COR-L47 (cell line): ENCODE measurements at places on chromosomes 1 and 21.

- no peak for DNase-seq
These were observed 23.4 kb upstream of the TARDBP start for GRCh38 chr1:10989095-10989494.

DNA sequence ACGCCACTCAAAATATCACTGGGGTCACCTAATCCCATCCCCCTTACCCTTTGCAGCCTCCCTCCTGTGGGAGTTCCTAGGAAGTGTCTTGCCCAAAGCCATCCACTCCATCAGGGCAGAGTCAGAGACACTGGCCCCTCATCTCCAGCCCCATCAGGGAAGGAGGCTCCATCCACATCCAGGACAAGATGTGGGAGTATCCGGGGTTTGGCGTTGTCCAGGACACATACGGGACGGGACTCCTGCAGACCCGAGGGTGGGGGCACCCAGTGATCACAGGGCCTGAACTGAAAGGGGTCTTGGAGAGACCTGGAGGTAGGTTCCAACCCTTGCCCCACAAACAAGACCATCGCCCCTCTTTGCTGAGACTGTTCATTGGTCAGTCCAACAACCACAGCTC is 348.2 kb downstream of the MATN1 start:
- no peak for DNase-seq

DNA sequence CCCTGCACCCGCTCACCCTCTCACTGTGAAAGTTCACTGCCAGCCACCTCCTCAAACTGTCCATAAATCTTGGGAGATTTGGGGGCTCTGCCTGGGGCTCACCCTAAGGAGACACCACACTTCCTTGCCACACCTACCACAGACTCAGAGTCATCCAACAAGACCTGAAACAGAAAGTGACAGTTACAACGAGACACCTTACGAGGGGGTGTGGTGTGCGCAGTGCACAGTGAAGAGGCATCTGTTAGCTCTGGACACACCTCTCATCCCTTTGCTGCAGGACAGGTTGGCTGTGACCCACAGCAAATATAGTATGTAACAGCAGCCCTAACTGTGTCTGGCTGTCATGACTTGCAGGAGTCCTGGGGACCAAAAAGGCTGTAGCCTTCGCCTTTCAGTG is 190.2 kb downstream of the NR5A2 start:
- no peak for DNase-seq

DNA sequence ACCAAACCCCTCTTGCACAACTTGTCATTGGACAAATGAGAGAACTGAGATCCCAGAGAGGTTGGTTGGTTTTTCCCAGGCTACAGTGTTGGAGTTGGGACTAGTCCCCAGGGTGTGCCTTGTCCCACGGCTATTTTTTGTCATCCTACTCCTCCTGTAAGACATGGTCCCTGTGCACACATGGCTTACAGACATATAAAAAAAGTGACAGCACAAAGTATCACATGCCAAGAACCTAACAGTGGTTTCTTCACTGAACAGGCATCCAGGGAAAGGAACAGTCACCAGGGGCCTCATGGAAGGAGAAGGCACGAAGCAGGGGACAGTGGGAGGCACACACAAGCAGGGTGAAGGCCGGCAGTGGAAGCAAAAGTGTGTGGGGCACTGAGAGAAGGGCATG is 36.5 kb downstream of the SERBP1 start:
- DNase-seq: no peak

GRCh38 chr1:25356441-25356840 is 18.3 kb downstream of the TMEM50A start:
- DNase-seq: no peak

DNA sequence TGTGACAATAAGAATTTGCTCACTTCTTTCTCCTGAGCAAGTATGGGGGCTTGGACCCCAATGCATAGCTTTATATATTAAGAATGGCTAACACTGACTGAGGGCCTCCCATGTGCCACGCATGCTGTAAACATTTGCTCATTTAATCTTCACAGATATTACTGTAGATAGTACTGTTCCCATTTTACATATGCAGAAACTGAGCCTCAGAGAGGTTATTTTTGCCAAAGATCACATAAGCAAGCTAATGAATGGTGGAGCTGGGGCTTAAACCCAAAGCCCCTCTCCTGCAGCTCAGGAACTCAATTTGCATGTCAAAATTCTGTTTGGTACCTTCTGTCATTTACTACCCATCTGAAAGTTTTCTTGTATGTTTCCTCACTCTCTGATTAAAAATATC is 163.5 kb upstream of the NFIA start:
- DNase-seq: no peak

DNA sequence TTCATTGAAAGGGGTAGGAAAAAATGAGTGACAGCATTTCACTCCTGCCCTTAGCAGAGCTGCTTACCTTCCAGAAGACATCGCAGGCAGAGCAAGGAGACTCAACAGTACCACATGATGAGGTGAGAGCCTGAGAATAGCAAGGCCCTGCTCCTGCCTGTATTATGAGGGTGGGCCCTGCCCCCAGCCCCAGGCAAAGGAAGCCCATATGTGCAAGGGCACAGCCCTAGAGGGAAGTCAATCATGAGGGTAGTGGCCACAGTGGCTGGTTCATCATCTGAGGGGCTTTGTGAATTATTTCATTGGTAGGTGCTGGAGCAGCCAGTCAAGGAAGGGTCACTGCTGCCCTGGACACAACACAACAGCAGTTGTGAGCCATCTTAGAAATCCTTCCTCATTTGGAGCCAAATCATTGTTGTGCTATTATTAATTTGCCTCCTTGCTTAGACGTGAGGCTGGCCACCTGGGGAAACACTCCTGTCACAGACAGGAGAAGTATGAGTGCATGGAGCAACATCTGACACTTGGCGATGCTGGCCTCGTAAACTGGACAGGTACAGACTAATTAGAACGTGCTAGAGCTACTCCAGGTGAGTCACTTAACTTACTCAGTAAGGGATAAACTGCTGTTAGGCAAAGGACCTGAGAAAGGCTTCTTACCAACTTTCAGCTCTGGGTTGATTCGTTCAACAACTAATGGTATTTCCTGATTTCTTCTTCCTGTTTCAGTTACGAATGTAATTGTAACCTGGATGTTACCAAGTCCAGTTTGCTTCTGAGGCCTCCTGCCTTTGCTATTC is 22.7 kb upstream of the ACBD6 start:
- DNase-seq: no peak

DNA sequence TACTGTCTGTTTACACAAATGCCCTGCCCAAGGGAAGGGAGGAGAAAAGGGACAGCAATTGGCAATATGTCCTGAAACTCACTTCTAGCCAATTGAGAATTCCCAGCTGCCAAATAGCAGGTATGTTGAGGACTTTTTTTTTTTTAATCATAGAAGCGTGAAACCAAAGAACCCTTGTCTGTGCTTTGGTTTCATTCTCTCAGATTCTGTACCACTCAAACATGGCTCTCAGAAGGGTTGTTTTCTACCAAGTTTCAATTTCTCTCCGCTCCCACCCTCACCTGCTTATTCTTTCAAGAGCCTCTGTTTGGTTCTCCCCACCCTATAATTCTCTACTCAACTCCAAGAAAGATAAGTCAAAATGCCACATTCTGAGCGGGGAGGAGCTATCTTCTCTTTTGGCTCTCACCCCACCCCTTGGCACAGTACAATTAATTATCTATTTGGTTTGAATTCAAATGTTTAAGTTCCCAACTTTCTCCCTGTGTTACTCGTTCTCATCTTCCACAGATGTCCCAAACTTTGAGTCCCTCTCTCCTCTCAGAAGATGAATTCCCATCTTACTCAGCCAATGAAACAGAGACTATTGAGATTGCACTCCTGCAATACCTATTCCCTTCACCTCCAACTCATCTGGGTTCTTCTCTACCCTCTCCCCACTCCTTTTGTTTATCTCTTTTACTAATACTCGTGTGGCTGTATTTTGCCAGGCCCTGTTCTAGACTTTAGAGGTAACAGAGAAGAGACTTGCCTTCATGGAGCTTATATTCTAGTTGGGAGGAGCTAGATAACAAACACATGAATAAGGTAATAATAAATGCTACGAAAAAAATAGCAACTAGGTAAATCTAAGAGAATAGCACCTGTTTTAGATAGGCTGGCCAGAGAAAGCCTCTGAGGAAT is 3.9 kb upstream of the TP53BP2 start:
- DNase-seq: no peak

- peak; percentile 87 for DNase-seq
These were observed 3.3 kb upstream of the FCRL6 start for GRCh38 chr1:159798893-159799292.

DNA sequence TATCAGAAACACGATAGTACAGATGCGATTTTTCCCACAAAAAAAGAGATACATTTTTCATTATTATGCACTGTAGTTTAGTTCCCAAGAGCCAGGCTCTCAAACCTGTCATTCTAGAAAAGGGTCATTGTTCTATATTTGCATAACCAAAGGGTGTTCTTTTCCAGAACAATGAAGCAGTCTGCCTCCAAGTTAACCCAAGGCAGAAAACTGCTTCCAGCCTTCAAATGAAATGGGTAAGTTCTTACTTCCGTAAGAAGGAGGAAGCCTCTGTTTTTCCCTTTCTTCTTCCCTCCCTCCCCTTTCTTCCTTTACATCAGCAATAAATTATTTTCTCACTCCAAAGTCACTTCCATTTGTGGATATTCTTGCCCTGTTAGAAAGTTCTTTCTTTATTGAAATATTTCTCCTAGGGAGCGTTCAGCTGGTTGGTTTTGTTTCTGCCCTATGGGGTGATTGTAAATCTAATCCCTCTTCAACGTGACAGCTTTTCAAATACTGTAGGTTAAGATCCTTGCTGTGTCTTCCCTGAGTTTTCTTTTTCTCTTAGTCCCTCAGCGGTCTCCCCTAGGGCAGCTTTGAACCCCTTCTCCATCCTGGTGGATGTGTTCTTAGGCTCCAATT is 77.3 kb upstream of the PTGFRN start:
- DNase-seq: no peak

DNA sequence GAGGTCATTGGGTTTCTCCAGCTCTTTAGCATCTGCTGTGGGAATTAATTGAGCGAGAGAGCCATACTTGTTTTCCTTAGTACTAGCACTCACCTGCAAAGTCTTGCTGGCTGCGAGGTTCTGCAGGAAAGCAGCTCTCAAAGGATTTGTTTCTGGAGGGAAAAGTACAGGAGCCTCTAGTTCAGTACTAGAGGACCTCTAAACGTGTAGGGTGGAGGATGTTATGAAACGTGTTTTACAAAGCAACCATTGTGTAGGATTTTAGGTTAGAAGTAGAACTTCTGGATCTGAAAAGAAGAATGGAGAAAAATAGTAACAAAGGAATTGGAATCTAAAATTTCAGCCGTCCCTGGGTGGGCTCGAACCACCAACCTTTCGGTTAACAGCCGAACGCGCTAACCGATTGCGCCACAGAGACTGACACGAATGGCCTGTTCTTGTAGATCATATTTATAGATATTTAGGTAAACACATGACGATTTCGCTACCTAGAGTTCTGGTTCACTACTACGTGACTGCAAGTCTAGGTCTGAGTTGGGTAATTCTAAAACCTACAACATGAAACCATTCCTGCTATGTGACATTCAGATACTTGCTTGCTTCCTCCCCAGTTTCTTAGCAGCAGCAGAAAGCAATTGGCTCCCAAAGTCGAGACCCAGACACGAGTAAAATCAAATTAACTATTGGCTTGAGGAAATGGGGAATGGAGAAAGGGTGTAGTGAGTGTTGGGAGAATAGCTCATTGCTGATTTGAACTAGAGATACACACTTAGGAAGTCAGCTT is 60.2 kb upstream of the CFAP126 start:
- DNase-seq: no peak

GRCh38 chr21:44887807-44888580 is 14.5 kb upstream of the PTTG1IP start:
- no peak for DNase-seq

DNA sequence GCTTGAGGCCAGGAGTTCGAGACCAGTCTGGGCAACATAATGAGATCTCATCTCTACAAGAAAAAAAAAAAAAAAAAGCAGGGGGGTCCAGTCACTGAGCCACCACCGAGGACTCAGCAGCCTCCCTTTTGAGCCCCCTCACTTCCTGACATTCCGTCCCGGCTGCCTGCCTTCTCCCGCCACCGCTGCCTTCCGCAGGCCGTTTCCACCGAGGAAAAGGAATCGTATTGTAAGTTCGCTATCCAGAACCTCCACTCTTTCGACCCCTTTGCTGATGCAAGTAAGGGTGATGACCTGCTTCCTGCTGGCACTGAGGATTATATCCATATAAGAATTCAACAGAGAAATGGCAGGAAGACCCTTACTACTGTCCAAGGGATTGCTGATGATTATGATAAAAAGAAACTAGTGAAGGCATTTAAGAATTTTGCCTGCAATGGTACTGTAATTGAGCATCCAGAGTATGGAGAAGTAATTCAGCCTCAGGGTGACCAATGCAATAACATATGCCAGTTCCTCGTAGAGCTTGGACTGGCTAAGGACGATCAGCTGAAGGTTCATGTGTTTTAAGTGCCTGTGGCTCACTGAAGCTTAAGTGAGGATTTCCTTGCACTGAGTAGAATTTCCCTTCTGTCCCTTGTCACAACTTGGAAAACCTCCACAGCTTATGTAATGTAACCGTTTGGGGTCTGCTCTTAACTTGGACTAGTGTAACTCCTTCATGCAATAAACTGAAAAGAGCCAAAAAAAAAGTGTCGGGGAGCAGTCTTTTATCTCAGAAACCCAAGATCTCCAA is 55.6 kb downstream of the GLUL start:
- DNase-seq: no peak

GRCh38 chr21:25062061-25062460 is 545.2 kb downstream of the MRPL39 start:
- DNase-seq: no peak

- DNase-seq: no peak
These were observed 18.2 kb downstream of the GRIK3 start for GRCh38 chr1:37016121-37016520.

DNA sequence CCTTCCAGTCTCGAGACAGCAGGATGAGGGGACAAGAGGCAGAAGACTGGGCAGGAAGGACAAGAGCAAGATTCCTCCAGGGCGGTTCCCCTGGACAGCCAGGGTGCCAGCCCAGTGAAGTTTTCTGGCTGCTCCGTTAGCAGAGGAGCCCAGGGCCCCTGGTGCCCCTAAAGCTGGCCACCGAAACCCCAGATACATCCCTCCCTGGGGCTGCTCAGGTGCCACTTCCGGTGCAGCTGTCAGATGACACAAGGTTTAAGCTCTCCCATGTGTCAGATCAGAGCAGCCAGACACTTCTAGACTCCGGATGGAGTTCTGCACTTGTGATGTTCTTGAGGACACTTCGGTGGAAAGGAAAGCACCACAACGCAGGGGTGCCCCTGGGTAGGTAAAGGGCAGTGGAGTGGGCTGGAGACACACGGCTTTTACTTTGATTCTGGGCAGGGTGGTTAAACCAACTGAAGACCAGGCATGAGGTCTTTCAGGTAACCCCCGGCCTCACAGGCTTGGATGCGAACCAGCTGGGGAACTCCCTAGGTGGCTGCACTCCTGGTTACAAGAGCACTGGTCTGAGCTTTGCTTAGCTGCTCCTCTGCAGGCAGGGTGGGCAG is 85.7 kb downstream of the ITPKB start:
- no peak for DNase-seq

DNA sequence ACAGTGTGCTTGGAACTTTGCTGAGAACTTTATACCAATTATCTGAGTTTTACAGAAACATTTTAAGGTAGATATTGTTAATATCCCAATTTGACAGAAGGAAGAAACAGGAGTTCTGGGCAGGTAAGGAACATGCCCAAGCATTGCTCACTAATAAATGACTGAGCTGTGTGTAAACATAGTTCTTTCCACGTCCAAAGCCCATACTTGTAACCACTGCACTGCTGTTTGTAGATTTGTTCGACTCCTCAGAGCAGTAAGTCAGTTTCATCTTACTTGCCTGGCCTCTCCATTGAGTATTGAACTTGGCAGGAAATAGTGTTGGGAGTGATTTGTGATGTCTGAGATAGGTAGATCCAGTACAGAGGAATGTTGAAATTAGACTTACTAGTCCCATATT is 335.1 kb downstream of the KIF26B start:
- DNase-seq: no peak

- DNase-seq: no peak
These were observed 7.7 kb downstream of the ARMH1 start for GRCh38 chr1:44681905-44682882.
